ENCODE measurements at places on chromosomes 16 and 17. TPM values are rescaled to one million over a fixed set of nuclear protein-coding genes. Genes with fewer than 3 reads are reported as not detected.

GRCh38 chr16:81556715-81557284, 112.2 kb downstream of the CMIP start:
- DNase-seq: no peak

GRCh38 chr17:82216301-82217119, 3.9 kb upstream of the CCDC57 start:
- no peak for DNase-seq

- DNase-seq: no peak
Measured at GRCh38 chr16:57627184-57627871, 1.1 kb upstream of the ADGRG1 start.

DNA sequence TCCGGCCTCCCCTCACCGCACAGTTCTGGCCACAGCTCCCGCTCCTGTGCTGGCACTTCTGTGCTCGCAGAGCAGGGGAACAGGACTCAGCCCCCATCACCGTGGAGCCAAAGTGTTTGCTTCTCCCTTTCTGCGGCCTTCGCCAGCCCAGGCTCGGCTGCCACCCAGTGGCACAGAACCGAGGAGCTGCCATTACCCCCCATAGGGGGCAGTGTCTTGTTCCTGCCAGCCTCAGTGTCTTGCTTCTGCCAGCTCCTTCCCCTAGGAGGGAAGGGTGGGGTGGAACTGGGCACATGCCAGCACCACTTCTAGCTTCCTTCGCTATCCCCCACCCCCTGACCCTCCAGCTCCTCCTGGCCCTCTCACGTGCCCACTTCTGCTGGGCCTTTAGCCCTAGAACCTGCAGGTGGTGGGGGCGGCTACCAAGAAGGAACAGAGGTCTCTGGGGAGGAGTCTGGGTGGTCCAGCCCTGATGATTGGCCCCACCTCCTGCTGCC, 645 bp upstream of the ELMO3 start:
- no peak for DNase-seq

Gene MT1X
- 9.9 TPM for polyA plus RNA-seq

GRCh38 chr16:35152067-35152627, 1692.7 kb downstream of the TP53TG3F start:
- DNase-seq: no peak

DNA sequence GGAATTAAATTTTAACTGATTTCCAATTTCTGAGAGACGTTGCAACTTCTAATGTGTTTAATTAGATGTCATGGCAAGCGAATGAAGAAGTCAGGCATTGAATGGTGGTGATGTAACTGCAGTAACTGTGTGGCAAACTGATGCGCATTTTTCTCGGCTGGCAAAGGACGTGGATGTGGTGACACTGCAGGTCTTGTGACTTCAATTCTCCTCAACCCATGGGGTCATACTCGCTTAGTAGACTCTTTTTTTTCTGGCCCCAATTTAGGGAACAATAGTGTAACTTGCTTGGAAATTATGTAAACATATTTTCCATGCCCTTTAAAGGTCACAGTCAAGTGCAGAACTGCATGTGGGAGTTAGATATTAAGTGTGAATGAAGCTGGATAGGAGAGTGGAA, 1.9 kb upstream of the FAM20A start:
- DNase-seq: no peak

Gene SCNN1G
- polyA plus RNA-seq: not detected

Gene PRSS53
- 5.8 TPM for polyA plus RNA-seq

GRCh38 chr17:36524428-36524876, 10.2 kb downstream of the MYO19 start:
- no peak for DNase-seq

Gene KCNJ12
- 17.3 TPM for polyA plus RNA-seq

DNA sequence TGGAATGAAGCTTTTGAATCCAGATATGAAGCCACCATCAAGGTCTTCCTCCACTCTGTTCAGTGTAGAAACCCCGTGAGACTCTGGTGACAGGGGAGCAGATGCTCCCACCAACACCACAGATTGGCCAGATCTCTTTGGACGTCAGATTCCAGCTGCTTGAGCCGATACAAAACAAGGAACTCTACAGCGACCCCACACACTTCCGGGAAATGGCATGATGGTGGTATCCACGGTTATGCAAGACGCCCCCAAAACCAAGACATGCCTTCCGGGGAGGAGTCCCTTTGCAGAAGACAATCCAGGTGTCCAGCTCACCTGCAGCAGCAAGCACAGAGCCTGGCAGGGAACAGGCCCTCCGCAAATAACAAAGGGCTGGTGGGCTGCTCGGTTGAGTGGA, 19.8 kb upstream of the PITPNA start:
- DNase-seq: no peak

- no peak for DNase-seq
Measured at GRCh38 chr17:8477715-8478441, 42.2 kb downstream of the NDEL1 start.

DNA sequence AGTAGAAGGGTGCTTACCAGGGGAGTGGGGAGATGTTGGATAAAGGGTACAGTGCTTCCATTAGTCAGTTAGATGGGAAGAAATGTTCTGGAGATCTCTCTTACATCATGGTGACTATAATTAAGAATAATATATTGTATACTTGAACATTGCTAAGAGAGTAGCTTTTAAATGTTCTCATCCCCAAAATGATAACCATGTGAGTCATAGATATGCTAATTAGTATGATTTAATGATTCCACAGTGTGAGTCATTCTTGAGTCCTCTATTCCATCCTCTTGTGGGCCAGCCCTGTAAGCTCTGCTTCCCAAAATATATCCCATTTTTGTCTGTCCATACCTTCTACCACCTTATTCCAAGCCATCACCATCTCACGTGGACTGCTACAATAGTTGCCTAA, 80.6 kb upstream of the CDH11 start:
- no peak for DNase-seq

Gene SPNS2
- 7.9 TPM for polyA plus RNA-seq

DNA sequence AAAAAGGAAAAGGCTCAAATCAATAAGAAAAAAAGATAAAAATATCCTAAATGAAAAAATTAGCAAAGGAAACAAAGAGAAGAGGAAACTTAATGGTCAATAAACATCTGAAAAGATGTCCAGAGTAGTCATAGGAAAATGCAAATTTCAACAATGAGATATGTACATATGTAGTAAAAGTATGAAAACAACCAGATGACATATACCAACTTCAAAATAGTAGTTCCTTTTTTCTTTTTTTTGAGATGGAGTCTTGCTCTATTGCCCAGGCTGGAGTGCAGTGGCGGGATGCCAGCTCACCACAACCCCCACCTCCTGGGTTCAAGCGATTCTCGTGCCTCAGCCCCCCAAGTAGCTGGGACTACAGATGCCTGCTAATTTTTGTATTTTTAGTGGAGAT, 21.7 kb upstream of the NFAT5 start:
- no peak for DNase-seq

Gene SYNGR3
- polyA plus RNA-seq: 2.1 TPM

Gene CDH16
- not detected for polyA plus RNA-seq

Gene EVPLL
- polyA plus RNA-seq: not detected

Gene CCL16
- polyA plus RNA-seq: 0.13 TPM

- DNase-seq: no peak
Measured at GRCh38 chr17:1648173-1648962, 1.3 kb downstream of the RILP start.

Gene CNTROB
- polyA plus RNA-seq: 31.0 TPM

- no peak for DNase-seq
Measured at GRCh38 chr17:32567511-32567910, 80.7 kb downstream of the CDK5R1 start.

GRCh38 chr16:17131351-17131750, 339.4 kb downstream of the XYLT1 start:
- no peak for DNase-seq

Gene MRPS7
- polyA plus RNA-seq: 57.6 TPM

Gene C16orf96
- 1.1 TPM for polyA plus RNA-seq

- DNase-seq: no peak
Measured at GRCh38 chr17:66481271-66481670, 178.9 kb downstream of the PRKCA start.

Gene MYH11
- 11.2 TPM for polyA plus RNA-seq

- DNase-seq: no peak
Measured at GRCh38 chr17:74024871-74025531, 178.5 kb upstream of the RPL38 start.

Gene TMEM106A
- polyA plus RNA-seq: 9.5 TPM

DNA sequence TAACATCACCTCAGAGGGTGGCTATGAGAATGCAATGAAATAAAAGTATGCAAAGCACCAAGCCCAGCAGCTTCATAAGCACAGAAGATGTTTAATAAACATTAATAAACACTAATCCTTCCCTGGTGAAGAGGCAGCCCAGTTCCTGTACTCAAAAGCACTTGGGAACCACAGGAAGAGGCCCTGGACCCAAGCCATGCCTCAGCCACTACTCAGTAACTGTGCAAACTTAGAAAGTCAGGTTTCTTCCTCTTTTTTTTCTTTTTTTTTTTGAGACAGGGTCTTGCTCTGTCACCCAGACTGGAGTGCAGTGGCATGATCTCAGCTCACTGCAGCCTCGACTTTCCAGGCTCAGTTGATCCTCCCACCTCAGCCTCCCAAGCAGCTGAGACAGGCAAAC, 5.3 kb downstream of the ARHGAP17 start:
- DNase-seq: no peak

Gene MYADML2
- polyA plus RNA-seq: 25.0 TPM

Gene C17orf58
- 17.1 TPM for polyA plus RNA-seq

- no peak for DNase-seq
Measured at GRCh38 chr17:76326306-76326705, 18.2 kb upstream of the QRICH2 start.

Gene CLEC3A
- polyA plus RNA-seq: not detected

DNA sequence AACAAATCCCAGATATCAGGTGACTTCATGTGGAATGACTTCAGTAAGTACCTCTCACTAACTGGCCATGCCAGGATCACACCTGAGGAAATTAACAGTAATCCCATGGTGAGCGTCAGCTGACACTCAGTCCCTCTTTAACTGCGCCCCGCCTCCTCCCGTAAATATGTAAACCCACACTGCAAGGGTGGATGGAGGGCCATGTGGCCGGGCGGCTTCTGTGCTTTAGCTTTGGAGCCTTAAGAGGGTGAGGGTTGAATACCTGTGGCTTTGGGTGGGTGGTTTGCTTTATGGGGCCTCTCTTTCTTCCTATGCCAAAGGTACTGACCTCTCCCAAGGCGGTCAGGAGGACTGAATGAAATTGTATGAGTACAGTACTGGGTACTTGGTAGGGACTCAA, 141.7 kb downstream of the MRM1 start:
- no peak for DNase-seq

DNA sequence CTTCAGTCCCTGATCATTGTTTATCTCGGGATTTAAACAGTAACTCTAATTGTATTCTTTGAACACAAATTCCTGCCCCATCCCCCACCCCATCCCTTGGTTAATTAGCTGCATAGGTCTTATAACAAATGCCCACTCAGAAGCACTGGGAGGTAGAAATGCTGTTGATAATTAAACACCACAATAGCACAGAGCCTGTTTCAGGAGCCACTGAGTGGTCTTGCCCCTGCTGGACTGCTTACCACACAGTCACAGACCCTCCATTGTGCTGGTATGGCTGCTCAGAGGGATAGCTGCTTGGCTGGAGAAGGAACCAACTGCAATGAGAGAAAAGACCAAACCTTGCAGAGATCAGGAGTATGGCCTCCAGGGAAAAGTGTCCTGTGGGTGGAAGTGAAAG, 214.1 kb downstream of the ANKFN1 start:
- no peak for DNase-seq

- DNase-seq: no peak
Measured at GRCh38 chr16:88924834-88925539, 52.0 kb downstream of the CBFA2T3 start.

- no peak for DNase-seq
Measured at GRCh38 chr16:86536621-86537020, 18.4 kb downstream of the MTHFSD start.

DNA sequence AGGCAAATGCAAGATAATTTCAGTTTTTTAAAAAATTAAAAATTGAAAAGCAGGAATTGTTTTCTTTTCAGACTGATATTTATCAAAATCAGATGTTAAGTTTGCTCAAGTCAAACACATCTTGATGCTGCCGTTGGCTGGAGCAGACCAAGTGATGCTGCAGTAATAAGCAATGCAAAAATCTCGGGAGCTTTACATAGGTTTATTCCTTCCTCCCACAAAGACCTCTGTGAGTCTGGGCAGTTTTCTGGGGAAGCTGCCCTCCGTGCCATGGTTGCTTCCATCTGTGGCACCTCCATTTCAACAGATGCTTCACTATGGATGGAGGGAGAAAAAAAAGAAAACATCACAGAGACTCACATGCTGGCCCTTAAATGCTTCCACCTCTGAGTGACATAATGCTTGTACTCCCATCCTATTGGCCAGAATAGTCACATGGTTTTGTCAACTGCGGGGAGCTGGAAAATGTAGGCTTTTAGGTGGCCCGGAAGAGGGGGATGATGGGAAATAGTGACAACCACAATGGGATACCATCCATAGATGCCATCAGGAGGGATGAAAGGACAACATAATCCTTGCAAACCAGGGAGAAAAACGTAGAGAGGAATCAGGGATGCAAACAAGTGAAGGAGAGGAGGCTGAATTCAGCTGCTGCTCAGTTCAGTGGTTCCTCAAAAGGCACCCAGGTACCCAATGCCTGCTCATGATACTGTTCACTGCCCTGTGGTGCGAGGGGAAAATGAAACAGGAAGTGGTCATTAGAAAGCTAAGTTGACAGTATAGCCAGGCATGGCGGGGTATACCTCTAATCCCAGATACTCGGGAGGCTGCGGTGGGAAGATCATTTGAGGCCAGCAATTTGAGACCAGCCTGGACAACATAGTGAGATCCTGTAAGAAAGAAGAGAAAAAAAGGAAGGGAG, 13.5 kb upstream of the ERCC4 start:
- no peak for DNase-seq

Gene ATP6V0D1
- 71.6 TPM for polyA plus RNA-seq

Gene KRT33B
- polyA plus RNA-seq: not detected

Gene OSGIN1
- 0.53 TPM for polyA plus RNA-seq

Gene NACA2
- polyA plus RNA-seq: 1.3 TPM

GRCh38 chr16:79897453-79898146, 297.1 kb upstream of the MAF start:
- DNase-seq: no peak

GRCh38 chr17:41682631-41683030, 6.1 kb upstream of the EIF1 start:
- no peak for DNase-seq

Gene PHOSPHO1
- 19.9 TPM for polyA plus RNA-seq

Gene SLFN12L
- 0.19 TPM for polyA plus RNA-seq

Data from hindlimb muscle (tissue), 1 donor.